ENCODE measurements at places on chromosomes 12 and 14.

- DNase-seq: no peak
Measured at GRCh38 chr12:7583471-7583870, 79.9 kb upstream of the CD163 start.

DNA sequence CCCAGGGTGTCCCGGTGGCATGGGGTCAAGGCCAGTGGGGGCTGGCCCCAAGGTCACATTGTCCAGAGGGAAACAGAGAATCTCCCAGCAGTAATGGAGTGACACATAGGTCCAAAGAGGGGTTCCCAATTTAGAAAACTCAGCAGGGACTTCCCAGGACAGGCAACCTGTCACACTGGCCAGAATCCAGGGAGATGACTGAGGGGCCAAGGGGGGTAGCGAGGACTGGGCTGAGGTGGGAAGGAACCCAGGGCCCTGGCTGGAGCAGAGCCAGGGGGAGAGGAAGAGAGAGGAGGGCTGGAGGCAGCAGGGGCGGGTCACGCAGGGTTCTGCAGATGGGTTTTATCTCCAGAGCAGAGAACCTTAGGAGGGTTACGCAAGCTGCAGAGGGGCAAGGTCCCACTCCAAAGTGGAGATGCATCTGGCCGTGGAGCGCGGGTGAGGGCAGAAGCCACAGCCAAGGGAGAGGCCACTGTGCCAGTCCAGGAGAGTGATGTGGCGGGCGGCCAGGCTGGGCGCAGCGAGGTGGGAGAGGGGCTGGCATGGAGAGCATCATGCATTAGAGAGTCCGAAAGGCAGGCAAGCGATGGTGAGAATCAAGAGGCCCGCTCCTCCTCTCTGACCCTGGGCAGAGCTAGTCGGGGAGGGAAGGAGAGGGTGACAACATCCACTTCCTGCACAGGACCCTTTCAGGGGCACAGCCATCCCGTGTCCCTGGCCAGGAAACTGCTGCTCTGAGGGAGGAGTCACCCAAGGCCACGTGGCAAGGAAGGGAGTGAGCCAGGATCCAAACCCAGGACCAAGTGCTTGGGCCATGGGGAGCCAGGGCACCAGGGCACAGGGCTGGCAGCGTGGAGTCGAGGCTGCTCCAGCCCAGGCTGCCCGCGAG is 29.0 kb downstream of the NCOR2 start:
- no peak for DNase-seq

DNA sequence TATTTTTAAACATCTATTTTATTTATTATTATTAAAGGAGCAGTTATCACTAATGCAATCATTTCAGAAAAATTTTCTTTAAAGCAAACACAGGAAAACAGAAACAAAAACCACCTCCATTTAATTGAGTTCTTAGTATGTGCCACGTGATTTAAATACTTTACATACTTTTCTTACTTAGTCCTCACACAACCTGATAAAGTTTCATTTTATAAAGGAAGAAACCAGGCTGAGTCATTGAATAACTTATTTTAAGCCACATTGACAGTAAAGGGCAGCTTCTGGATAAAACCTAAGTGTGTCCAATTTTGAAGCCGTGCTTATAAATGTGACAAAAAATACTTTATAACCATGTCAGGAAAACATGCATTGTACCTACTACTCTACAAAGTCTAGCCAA is 57.1 kb upstream of the PCED1B start:
- no peak for DNase-seq

DNA sequence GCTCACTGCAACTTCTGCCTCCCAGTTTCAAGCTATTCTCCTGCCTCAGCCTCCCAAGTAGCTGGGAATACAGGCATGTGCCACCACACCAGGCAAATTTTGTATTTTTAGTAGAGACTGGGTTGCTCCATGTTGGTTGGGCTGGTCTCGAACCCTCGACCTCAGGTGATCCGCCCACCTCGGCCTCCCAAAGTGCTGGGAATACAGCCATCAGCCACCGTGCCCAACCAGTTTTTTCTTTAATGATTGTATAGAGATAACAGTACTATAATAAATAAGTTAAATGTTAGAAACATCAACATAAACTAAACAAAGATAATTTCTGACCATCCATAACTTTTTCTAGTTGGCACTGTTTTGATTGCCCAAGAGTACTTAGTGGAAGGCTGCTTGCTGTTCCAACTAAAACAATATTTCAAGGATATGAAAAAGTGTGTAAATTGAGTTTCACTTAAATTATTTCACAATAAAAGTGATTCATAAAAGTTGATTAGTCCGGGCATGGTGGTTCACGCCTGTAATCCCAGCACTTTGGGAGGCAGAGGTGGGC is 5.6 kb downstream of the GON7 start:
- DNase-seq: no peak

GRCh38 chr14:89293314-89293916 is 123.6 kb downstream of the FOXN3 start:
- no peak for DNase-seq

DNA sequence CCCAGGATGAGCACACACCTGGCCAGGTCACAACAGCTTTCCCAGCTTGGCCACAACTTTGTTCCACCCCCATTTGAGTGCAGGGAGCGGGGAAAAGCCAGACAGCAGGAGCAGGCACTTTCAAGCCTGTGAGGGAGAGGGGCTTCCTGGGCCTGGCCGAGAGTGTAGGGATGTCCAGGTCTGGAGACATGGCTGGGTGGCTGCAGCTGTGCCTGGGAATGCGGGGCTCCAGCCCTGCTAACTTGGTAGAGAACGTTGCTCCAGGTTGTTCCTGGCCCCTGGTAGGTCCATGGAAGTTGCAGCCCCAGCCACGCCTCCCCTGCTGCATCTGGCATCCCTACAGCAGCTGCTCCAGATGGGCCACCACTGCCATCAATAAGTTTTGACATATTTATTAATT is 738.5 kb downstream of the SLC6A15 start:
- DNase-seq: no peak

GRCh38 chr12:52433501-52434080 is 580 bp downstream of the KRT75 start:
- DNase-seq: no peak

- no peak for DNase-seq
Measured at GRCh38 chr12:103580026-103580425, 7.0 kb upstream of the STAB2 start.

DNA sequence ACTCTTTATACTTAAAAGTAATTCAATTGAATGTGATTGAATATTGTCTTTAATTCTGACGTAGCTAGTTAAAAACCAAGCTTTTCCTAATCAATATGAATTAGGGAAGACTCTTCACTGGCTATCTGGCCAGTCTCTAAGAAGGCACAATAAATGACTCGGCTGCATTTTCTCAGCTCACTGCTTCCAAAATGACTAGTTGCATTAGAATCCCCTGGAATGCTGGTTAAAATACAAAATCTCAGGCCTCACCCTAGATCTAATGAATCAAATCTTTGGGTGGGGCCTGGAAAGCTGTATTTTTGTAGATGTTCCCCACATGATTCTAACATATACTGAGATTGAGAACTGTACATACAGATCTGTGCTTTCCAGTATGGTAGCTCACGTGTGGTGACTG is 242.1 kb downstream of the CHST11 start:
- DNase-seq: no peak

DNA sequence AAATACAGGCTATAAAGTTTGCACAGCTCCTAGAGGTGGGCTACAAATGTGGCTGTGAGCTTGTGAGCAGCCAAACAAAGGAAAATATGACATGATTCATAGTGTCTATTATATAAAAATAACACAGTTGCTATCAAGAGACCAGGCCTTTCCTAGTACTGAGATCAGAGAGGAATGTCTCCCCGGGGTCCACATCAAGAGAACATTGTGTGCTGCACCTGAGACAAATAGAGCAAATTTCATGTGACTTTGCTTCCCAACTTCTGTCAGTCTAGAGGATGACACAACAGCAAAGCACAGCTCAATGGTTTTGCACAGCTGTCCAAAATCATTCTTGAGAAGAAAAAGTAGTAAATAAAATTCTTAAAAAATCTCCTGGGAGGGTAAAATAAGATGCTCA is 297.5 kb upstream of the PRKD1 start:
- DNase-seq: no peak

- no peak for DNase-seq
Measured at GRCh38 chr14:41993687-41994086, 387.0 kb downstream of the LRFN5 start.

- no peak for DNase-seq
Measured at GRCh38 chr12:112892856-112893255, 13.9 kb upstream of the OAS1 start.

DNA sequence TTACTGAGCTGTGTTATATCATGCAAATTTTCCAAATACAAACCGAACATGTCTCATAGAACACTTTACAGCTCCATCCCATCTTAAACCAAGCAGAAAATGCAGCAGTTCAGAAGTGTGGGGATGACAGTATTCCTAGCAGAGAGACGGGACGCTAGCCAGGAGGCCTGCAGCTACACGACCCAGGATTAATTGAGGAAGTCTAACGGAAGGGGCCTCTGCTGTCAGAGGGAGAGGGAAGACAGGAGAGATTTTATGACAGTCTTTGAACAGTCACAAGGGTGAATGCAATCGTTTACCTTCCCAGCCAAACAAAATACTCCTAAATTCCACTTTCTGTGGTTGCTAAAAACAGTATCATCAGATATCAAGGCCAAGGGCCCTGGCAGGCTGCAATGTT is 261.9 kb downstream of the TMEM132D start:
- no peak for DNase-seq

- DNase-seq: no peak
Measured at GRCh38 chr12:65937161-65937641, 112.9 kb downstream of the HMGA2 start.

GRCh38 chr14:49641697-49642129 is 6.7 kb upstream of the DNAAF2 start:
- DNase-seq: no peak
